PC-3 (cell line): ENCODE measurements at places on chromosomes 7 and 10. TPM values are rescaled to one million over a fixed set of nuclear protein-coding genes. Genes with fewer than 3 reads are reported as not detected.

DNA sequence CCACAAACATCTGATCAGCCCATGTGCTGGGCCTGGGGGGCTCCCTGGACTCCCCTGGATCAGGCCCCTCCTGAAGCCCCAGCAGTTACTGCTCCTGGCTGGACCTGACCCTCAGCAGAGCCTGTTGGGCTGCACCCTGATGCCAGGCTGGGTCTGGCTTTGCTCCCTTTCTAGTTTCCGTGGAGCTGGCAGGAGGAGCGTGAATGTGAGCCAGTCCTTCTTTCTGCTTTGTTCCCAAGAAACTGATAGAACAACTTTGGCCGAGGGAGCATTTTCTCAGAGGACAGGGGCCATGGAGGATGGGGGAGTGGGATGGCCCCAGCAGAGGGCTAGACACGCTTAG is 128.2 kb downstream of the NEURL1 start:
- no peaks in the 10 kb centered on the region for H3K27me3 ChIP-seq
- H3K4me1 ChIP-seq, result no peaks in the 10 kb centered on the region
- no peak overlapping the region for H3K27ac ChIP-seq
- DNase-seq, result no peak

DNA sequence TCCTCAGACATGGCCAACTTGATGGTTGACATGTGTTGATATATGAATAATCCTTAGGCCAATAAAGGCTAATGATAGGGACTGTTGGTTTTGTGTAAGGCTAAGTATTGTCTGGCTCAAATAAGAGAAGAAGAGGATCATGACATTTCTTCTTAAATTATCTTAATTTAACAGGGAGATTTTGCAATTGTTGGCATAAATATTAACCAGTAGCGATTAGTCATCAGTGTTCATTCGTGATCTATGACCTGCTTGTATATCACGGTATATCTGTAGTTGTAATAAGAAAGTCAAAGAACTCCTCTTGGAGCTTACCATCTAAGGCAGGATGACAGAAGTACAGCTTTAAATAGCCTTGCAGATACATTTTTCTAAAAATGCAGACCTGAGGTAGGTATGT is 196.4 kb downstream of the CREB5 start:
- H3K27ac ChIP-seq, result no peak overlapping the region
- no peaks in the 10 kb centered on the region for H3K27me3 ChIP-seq
- no peaks in the 10 kb centered on the region for H3K36me3 ChIP-seq
- DNase-seq, result peak; percentile 61

OPALIN gene
- total RNA-seq, result not detected in 2 replicates

DNA sequence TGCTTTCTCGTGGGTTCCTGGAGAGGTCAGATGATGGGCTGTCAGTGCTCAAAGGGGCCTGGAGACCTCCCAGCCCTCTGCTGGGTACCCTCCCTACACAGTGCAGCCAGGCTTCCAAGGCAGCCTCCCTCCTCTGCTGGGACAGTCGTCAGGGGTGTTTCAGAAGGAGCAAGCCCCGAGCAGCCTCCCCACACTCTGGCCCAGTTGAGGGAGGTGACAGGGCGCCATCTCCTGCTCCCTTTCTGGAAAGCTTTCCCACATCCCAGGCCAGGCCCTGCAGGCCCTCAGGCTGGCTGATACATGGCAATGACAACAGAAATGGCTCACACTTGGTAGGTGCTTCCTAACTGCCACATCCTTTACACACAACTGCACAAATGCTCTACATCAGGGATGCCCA is 32.1 kb downstream of the KCNMA1 start:
- H3K4me1 ChIP-seq, result peaks cover 61% of the 10 kb centered on the region
- H3K4me3 ChIP-seq, result no peak overlapping the region
- no peaks in the 10 kb centered on the region for H3K27me3 ChIP-seq
- H3K27ac ChIP-seq, result no peak overlapping the region
- H3K36me3 ChIP-seq, result no peaks in the 10 kb centered on the region

- 0 out of 2 replicates have a peak, but pooled peaks cover 7% of the 10 kb centered on the region for H3K4me1 ChIP-seq
- H3K4me3 ChIP-seq, result no peak overlapping the region
- peaks cover 66% of the 10 kb centered on the region for H3K36me3 ChIP-seq
Measured at GRCh38 chr7:139602143-139602722, 78.7 kb downstream of the CLEC2L start.

DNA sequence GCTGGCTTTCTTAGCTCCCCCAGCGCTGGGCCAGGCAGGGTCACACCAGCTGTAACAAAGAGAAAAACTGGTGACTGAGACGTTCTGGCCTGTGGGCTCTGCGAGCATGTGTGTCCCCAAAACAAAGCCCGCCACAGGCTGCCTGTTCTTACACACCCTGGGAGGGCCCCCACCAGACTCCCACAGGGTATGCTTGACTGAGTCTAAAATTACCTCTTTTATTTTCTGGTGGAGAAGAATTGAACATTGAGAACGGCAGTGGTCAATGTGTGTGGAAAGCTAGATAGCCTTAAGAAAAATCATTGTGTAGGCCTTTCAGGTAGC is 808 bp downstream of the C10orf71 start:
- H3K36me3 ChIP-seq, result no peaks in the 10 kb centered on the region
- H3K27me3 ChIP-seq, result peaks cover 92% of the 10 kb centered on the region
- no peak for DNase-seq
- H3K4me3 ChIP-seq, result no peak overlapping the region
- no peak overlapping the region for H3K27ac ChIP-seq

DNA sequence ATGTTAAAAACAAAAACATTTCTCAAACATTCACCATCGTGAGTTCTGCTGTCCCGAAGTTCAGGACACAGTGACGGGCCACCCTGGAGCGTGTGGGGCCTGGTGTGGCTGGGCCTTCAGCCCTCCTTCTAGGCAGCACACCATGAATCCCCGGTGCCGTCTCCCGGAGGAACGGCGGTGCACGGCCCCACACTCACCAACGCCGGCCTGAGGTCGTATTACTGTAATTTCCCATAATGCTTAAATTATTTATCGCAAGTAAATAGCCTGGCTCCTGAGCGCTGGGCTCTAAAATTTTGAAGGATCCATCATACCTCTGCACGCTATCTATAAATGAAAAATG is 1.4 kb downstream of the STK32C start:
- peaks cover 5% of the 10 kb centered on the region; the same call in 1 of the 2 replicates for H3K4me1 ChIP-seq
- H3K27ac ChIP-seq, result no peak overlapping the region
- H3K27me3 ChIP-seq, result no peaks in the 10 kb centered on the region
- peak overlapping the region; percentile 75 for H3K4me3 ChIP-seq

GRCh38 chr7:4074994-4075393 is 607.1 kb upstream of the FOXK1 start:
- H3K27me3 ChIP-seq, result no peaks in the 10 kb centered on the region
- no peak for DNase-seq
- H3K4me3 ChIP-seq, result no peak overlapping the region
- H3K36me3 ChIP-seq, result no peaks in the 10 kb centered on the region

GRCh38 chr7:50544992-50545391 is 20.2 kb downstream of the DDC start:
- peaks cover 22% of the 10 kb centered on the region for H3K27me3 ChIP-seq
- H3K4me3 ChIP-seq, result no peak overlapping the region
- no peak overlapping the region for H3K27ac ChIP-seq
- DNase-seq, result no peak
- H3K36me3 ChIP-seq, result no peaks in the 10 kb centered on the region

DNA sequence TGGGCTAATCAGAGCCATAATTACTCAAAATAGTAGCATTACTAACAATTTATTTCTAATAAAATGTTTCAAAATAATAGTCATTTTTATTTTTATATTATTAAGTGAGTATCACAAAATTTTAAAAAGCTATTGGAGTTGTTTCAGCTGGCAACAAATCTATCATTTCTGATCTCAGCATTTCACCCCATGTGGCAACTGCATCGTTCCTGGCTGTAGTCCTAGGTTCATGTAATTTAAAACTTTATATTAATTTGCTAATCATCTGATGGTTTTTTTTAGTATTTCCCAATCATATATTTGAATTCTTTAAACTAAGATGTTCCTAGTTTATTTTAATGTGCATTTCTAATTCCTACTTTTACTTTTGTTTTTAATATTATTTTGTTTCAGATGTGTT is 293.0 kb upstream of the AKR1E2 start:
- H3K4me3 ChIP-seq, result no peak overlapping the region
- no peak for DNase-seq
- H3K27me3 ChIP-seq, result no peaks in the 10 kb centered on the region
- peaks cover 9% of the 10 kb centered on the region; the same call in 1 of the 2 replicates for H3K4me1 ChIP-seq

MSS51 gene
- total RNA-seq, result 3.2 and 3.5 TPM in 2 replicates
